ENCODE measurements at places on chromosomes 11 and 22. TPM values are rescaled to one million over a fixed set of nuclear protein-coding genes. Genes with fewer than 3 reads are reported as not detected.

Gene RASGRP2
- total RNA-seq, result 28.1 TPM

Gene TIGD3
- not detected for total RNA-seq

Gene FGF4
- total RNA-seq, result not detected

Gene TENM4
- total RNA-seq, result 0.38 TPM

Gene HTR3A
- not detected for total RNA-seq

Gene C1QTNF5
- total RNA-seq, result 11.4 TPM

Gene CEP126
- 0.97 TPM for total RNA-seq

Gene SLC22A9
- total RNA-seq, result not detected

Gene PLAAT5
- total RNA-seq, result 3.7 TPM

Gene MS4A12
- not detected for total RNA-seq

Gene ELMOD1
- 0.61 TPM for total RNA-seq

Gene FGF3
- total RNA-seq, result not detected

Gene ZP1
- total RNA-seq, result not detected

Gene PUS3
- total RNA-seq, result 12.4 TPM

Gene TESMIN
- 0.64 TPM for total RNA-seq

Gene KCNE3
- total RNA-seq, result 7.1 TPM

Gene COPB1
- total RNA-seq, result 49.0 TPM

Gene GRIK4
- 0.27 TPM for total RNA-seq

Gene POU2F3
- not detected for total RNA-seq

Gene KRTAP5-8
- not detected for total RNA-seq

Gene SLC22A8
- not detected for total RNA-seq
